ENCODE measurements at places on chromosomes 1 and 21.

GRCh38 chr1:186780076-186780475, 48.7 kb upstream of the PLA2G4A start:
- no peak for DNase-seq

- DNase-seq, result no peak
Measured at GRCh38 chr1:205028924-205029323, 14.1 kb upstream of the CNTN2 start.

DNA sequence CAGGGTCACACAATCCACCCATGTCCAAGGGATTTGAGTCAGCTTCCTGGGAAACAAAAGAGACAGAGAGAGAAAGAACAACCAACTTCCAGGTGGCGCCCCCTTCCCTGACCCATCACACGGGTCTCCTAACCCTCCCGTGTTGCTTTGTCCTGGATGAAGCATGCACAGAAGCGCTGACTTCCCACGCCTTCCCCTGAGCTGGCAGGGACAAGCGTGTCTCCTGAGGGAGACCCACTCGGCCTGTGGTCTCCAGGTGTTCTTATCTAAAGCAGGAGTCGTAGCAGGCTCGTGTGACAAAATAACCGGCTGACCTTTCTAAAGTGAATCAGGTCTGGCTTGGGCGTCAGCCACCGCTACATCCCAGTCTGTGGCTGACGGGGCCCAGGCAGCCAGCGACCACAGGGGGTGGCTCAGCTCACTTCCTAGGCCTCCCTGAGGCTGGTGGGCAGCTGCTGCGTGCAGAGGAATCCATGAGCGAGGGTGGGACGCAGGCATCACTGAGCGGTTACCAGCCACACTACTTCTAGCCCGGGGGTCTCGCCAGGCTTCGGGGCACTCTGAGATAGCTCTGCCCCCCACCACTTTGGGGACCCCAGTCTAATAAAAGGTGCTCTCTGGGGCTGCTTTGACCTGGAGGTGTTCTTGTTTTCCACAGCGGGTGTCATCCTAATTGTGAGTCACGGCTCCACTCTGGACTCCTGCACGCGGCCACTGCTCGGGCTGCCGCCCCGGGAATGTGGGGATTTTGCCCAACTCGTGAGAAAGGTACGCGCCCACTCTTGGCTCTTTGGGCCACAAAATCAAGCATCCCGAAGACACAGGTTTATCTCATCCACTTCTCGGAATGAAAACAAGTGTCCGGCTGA, 40.4 kb downstream of the UBASH3A start:
- DNase-seq, result no peak

GRCh38 chr1:20172033-20172590, 13.8 kb upstream of the UBXN10 start:
- no peak for DNase-seq

GRCh38 chr1:201702936-201703335, 126.0 kb upstream of the IPO9 start:
- no peak for DNase-seq

DNA sequence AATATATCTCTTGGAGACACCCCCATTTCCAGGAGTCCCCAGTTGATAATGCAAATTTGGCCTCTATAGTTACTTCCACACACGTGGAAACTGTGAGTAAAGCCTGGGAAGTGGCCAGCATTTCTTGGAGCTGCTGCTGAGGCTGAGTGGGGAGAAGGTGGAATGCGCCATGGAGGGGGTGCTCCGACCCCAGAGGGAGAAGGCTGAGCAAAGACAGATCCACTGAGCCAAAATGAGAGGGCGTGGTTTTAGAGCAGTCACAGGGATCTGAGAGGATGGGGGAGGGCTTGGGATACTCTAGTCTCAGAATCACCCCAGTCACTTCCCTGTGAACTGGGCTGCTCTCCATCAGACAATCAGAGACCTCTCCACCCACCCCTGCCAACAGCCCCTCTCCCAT, 38.7 kb downstream of the TRIM62 start:
- DNase-seq, result no peak

GRCh38 chr1:67149179-67149770, 14.5 kb upstream of the C1orf141 start:
- no peak for DNase-seq

- DNase-seq, result no peak
Measured at GRCh38 chr1:6491480-6491962, at the start of gene PLEKHG5. TSS of gene PLEKHG5 (minus strand) at chr1:6491667. CDS start at chr1:6477571, 14,096 bp downstream.

GRCh38 chr1:19824541-19824940, 9.5 kb upstream of the RNF186 start:
- DNase-seq, result no peak

- no peak for DNase-seq
Measured at GRCh38 chr1:71882226-71882625, 400.1 kb downstream of the NEGR1 start.

GRCh38 chr1:236280438-236281197, 1.1 kb downstream of the ERO1B start:
- peak; percentile 32 for DNase-seq

- DNase-seq, result no peak
Measured at GRCh38 chr1:29280409-29281131, 44.2 kb downstream of the PTPRU start.

- no peak for DNase-seq
Measured at GRCh38 chr21:42474043-42474831, 21.8 kb downstream of the RSPH1 start.

GRCh38 chr21:43716376-43717165, 2.4 kb upstream of the PDXK start:
- DNase-seq, result no peak

GRCh38 chr1:233518344-233518743, 95.6 kb upstream of the KCNK1 start:
- DNase-seq, result no peak

GRCh38 chr21:25572861-25573310, 34.4 kb downstream of the MRPL39 start:
- no peak for DNase-seq

GRCh38 chr1:25501235-25502058, 42.0 kb upstream of the LDLRAP1 start:
- no peak for DNase-seq

DNA sequence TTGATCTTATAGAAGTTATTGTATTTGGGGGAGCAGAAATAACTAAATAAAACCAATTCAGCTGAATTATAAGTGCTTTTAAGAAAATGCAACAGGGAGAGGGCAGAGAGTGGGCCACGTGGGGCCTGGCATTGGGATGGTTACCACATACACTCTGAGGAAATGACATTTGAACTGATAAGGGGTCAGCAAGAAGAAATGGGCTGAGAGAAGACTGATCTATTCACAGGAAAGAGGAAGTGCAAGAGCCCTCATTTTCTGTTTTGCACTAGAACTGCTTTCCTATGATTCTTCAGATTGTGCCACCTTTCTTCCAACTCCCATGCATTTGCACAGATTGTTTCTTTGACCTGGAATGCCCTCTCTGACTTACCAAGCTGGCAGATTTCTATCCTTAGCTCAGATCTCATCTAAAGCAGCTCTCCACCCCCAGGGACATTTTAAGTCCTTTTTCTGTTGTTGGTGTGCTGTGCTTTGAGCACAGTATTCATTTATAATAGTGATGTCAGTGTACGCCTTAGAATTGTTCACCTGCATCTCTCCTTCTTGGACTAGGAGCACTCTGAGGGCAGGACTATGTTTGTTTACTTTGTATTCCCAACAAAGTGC, 115.9 kb downstream of the FGGY start:
- no peak for DNase-seq

DNA sequence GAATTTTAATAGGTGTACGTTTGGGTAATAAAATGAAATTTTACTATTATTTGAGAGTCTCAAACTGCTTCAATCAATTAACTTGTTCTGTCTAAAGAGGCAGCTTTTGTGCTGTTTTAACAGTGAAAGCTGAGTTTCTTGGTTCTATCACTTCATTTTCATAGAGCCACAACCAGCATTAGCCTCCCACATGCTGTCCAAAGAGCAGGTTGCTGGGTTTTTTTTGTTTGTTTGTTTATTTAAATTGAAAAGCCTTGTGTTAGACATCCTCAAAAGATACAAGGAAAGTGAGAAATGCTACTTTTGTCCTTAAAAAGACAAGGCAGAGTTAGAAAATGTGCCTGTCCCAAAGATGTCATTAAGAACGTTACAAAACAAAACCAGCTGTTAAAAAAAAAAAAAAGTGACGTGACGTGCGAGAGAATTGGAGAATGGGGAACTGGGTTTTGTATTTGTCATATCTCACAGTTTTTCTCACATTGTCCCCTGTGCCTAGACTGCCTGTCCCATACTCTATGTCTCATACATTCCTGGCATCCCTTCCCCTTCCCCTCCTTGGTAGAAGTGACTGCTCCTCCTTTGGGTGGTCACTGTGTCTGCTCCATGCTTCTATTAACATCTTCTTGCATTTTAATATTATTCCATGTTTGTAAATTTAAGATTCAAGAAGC, 63.1 kb upstream of the CD34 start:
- DNase-seq, result no peak

- no peak for DNase-seq
Measured at GRCh38 chr1:147591993-147592392, 50.7 kb downstream of the BCL9 start.

- no peak for DNase-seq
Measured at GRCh38 chr1:167102906-167103573, 9.2 kb downstream of the STYXL2 start.

GRCh38 chr1:43622901-43623780, 26.8 kb upstream of the KDM4A start:
- no peak for DNase-seq

DNA sequence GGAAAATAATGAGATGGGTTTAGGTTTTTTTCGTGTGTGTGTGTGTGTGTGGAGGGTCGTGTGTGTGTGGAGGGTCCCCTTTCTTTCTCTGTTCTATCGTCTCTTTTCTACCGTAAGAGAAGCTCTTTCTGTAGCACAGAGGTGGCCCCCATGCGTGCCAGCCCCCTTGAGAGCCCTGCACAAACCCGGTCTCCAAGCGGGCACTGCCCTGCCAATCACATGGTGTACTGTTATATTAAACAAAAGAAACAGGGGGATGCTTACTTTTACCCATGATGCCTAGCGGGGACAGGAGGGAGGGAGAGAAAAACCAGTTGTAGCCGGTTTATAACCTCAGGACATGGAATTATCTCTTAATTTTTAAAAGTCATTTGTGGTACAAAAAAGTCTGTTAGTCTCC, 41.0 kb downstream of the GATAD2B start:
- DNase-seq, result no peak

- DNase-seq, result no peak
Measured at GRCh38 chr1:28247612-28248272, 11.6 kb upstream of the SESN2 start.

- no peak for DNase-seq
Measured at GRCh38 chr1:39250460-39251240, 46.2 kb downstream of the MACF1 start.

DNA sequence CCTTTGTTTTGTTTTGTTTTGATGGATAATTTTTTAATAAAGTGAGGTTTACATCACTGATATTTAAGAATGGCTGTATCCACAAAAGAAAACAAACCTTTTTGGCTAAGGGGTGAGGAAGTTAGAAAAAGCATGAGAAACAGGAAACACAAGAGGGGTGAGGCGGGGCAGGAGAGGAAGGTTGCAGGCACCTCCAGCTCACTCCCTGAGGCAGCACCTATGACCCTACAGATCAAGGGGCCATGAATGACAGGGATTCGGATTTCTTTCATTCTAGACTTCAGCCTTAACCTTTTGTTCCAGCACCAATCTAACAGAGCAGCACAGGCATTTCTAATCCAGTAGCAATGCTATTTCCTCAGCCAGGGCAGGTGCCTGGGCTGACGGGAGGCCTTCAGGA, 4.4 kb downstream of the CLCA4 start:
- DNase-seq, result no peak

- DNase-seq, result no peak
Measured at GRCh38 chr1:14141656-14142055, 441.7 kb downstream of the PRDM2 start.

DNA sequence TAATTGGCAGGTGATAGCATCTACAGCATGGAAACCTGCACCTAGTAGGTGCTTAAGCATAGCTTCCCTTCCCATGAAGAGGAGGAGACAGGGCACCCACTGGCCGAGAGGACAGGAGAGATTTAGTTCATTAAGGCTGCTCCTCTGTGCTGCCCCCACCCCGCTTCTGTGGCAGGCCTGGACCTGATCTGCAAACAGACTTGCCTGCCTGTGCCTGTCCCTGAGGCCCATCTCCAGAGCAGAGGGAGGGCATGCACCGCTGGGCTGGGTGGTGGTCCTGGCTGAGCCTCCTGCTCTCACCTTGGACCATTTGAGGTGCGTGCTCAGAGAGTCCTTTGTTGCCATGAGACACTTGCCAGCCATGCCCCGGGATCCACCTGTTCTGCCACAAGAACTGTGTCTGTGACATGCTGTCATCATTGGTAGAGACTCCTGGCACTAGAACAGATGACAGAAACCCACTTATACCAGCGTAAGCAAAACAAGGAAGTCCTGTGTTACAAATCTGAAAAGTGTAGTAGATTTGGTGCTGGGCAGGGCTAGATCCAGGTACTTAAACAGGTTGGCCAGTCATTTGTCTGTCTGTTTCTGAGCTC, 55.6 kb downstream of the PTPRF start:
- no peak for DNase-seq

DNA sequence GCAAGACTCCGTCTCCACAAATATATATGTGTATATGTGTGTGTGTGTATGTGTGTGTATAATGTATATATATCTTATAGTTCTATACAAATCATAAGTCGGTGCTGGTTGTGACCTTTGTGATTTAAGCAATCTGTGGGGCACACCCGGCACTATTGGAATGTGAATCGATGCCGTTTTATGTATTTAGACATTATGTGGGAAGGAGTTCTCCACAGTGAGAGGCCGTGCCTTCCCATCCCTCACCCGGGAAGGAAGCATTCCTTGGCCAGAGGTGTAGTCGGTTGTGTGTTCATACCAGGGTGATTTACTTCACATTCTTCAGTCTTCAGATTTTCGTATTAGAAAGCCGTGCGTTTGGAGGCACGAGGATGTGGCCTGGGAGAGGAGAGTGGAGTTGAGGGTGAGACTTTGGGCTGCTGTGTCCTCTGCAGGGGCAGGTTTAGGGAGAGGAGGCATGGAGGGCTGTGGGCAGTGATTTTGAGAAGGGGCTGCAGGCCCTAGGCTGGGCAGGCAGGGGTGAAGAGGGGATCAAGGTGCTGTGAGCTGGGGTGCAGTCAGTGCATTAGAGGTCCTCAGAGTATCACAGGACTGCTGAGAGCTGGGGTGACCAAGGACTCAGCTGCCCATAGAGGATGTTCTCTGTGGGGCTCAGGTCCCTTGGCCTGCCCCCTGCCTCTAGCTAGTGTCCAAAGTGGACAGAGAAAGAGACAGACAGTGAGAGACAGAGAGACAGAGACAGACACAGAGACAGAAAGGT, 57.7 kb downstream of the TRIM11 start:
- DNase-seq, result no peak

DNA sequence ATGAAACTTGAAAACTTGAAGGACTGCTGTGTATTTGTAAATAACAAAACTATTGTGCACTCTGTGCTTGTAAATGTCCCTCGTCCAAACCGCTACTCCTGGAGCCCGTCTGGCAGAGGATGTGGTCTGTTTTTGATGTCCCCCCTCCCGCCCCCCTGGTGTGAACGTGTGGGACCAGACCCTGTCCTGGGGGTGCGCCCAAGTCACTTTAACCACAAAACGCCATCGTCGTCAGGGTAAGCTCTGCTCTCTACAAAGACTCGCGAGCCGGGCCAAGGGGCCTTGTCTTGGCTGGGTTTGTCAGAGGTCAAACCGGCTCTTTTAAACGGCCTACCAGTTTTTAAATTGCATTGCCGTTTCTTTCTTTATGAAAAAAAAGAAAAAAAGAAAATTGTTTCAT, 87.4 kb upstream of the TMEM51 start:
- no peak for DNase-seq
